ENCODE measurements at places on chromosomes 13 and 19.

DNA sequence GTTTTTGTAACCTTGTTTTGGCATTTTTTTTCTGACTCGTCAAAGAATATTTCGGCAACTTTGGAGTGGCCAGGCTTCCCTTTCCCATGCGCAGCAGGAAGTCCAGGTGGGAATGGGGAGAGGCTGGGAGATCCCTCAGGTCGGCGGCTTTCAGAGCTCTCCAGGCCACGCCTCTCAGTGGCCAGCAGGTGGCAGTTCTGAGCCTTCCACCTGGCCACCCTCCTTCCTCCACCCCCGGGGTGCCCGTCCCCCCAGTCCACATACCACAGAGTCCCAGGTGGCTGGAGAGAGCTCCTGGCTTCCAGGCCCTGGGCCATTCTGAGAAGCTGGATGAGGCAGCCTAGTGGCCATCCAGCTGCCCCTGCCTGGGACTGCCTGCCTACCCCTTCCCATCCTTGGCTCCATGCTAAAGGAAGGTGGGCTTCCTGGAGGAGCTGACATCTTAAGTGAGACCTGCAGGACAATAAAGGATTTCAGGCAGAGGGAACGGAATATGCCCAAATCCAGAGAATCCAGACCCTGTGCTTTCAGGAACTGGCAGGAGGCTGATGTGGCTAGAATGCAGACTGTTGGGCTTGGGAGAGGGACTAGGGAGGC, 46.3 kb downstream of the CCNE1 start:
- no peak for DNase-seq

DNA sequence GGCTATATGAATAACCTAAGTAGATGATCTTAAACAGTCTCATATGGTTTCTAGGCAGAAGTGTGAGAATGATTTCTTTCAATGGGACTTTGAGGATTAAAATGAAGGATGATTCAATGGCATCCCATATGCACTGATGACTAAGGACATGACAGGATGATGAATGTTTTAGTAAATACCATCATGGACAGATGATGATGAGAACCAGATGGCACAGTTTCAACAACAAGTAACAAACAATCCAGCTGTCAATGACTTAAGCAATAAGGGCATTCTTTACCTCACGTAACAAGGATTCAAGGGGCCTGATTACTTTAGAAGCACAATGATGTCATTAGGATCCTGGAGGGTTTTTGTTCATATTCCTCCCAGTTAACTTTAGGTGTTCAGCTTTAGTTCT, 2678.4 kb downstream of the PCDH9 start:
- DNase-seq = no peak

GRCh38 chr19:57031106-57031505, 88.7 kb upstream of the USP29 start:
- no peak for DNase-seq

GRCh38 chr19:12346896-12347295, 13.5 kb upstream of the ZNF563 start:
- DNase-seq = no peak

DNA sequence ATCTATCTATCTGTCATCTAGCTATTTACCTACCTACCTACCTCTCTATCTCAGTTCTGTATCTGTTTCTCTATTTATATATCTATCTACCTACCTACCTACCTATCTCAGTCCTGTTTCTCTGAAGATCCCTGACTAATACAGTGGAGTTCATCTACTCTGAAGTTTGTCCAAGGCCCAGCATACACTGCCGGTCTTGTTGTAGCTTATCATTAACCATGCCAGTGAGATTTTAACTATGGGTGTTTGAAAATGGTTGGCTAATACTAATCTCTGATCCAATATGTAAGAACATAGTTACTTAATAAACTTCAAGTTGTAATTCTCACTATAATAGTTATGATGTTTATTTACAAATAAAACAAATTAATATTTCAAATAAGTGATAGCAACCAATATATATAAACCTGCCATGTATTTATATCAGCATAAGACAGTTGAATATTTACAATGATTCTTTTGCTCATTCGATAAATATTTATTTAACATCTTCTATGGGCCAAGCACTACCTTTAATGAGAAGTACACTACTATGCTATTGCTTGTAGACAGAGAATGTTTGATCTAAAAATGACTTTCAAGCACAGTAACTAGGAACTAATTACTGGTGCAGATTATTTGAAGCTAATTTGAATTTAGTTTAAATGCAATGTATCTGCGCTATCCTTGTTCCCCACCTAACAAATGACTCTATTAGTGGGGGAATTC, 242.1 kb downstream of the KLF5 start:
- no peak for DNase-seq

DNA sequence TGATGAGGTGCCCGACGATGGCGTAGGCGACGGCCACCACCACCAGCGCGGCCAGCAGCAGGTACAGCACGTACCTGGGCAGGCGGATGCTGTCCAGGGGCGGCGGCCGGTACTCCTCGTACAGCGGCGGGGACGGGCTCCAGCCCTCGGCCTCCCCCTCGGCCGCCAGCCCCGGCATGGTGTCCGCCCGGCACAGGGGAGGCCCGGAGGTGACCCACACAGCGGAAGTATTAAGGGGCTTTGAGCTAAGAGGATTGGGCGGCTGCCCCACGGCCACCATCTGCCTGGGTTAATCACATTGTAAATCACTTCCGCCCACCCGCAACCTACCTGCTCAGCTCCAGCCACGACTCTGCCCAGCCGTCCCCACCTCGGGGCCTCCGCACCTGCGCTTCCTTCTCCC, at the start of gene SMIM44:
SMIM44 (minus strand) TSS at position 216 of the 403 bp plus-strand sequence; CDS start at position 178, 38 bp downstream.
- no peak for DNase-seq

- no peak for DNase-seq
Observed at GRCh38 chr13:32007494-32007893, 24.1 kb upstream of the FRY start.

DNA sequence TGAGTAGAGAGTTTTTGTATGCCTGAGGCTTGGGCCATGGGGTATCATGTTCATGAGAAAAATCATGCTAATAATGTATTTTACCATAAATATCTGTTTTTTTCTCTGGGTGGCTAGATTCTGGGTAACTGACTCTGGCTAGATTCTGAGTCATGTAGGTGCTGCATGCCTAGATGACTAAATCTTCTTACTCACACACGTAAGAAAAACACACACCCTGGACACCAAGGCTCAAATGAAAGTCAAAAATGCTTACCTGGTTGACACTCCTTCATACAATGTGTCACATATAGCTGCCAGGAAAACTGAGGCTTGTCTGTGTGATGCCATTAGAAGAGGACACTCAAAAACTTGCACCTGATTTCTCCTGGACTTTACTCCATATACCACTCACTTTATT, 597.4 kb upstream of the SLITRK1 start:
- DNase-seq = no peak

- no peak for DNase-seq
Observed at GRCh38 chr13:112574416-112574815, 13.5 kb downstream of the TUBGCP3 start.

- no peak for DNase-seq
Observed at GRCh38 chr19:1657746-1658145, 5.3 kb upstream of the TCF3 start.

GRCh38 chr19:5001615-5002014, 32.7 kb downstream of the KDM4B start:
- no peak for DNase-seq

- no peak for DNase-seq
Observed at GRCh38 chr13:94329754-94330551, 149.5 kb downstream of the DCT start.

- DNase-seq = no peak
Observed at GRCh38 chr13:90974249-90974975, 373.1 kb upstream of the MIR17HG start.

- no peak for DNase-seq
Observed at GRCh38 chr13:31334547-31334946, 134.8 kb downstream of the B3GLCT start.

All from activated naive CD4-positive, alpha-beta T cell treated with anti-CD3 and anti-CD28 coated beads, Interleukin-2, amount 50 U/mL, for 72 hours (primary cell).